Stimulated activated CD4-positive, alpha-beta T cell treated with anti-CD3 and anti-CD28 coated beads, Interleukin-15, amount 100 ng/mL, for 1 hour (primary cell): ENCODE measurements at places on chromosomes 6 and 20.

DNA sequence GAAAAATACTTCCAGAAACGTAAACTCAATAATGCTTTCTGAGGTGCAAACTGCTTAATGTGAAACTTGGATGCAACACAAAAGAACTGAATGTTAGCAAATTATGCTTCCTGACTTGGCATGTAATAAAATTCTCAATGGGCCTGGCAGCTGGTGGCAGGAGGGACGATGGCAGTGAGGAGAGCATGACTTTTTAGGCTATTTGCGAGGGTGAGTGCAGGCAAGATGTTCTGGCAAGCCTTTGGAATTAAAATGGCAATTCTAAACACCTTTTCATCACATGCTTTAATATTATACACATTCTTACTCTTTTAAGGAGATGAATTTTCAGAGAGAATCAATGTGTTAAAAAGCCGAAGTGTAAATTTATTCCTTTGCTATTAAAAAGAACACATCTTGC lies 224.8 kb upstream of the CDH4 start:
- DNase-seq, result no peak

GRCh38 chr6:89817481-89817880 lies 2.1 kb downstream of the MDN1 start:
- DNase-seq, result no peak

DNA sequence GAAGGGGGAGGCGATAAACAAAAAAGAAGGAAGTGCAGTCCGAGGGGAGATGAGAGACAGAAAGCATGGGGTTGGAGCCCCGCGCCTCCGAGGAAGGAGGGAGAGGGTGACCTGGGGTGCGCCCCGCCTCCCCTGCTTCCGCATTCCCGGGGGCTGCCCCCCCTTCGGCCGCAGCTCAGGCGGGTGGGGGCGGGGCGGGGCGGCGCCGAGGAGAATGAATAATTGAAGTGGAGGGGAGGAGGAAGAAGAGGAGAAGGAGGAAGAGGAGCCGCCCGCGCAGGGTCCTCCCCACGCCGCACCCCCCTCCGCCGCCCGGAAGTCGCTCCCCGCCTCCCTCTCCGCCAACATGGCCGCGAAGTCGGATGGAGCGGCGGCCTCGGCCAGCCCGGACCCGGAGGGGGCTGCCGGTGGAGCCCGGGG lies at the start of gene XKR7:
TSS of gene XKR7 (plus strand) at position 322 of the 420 bp plus-strand sequence. CDS start at position 347, 25 bp downstream.
- no peak for DNase-seq

DNA sequence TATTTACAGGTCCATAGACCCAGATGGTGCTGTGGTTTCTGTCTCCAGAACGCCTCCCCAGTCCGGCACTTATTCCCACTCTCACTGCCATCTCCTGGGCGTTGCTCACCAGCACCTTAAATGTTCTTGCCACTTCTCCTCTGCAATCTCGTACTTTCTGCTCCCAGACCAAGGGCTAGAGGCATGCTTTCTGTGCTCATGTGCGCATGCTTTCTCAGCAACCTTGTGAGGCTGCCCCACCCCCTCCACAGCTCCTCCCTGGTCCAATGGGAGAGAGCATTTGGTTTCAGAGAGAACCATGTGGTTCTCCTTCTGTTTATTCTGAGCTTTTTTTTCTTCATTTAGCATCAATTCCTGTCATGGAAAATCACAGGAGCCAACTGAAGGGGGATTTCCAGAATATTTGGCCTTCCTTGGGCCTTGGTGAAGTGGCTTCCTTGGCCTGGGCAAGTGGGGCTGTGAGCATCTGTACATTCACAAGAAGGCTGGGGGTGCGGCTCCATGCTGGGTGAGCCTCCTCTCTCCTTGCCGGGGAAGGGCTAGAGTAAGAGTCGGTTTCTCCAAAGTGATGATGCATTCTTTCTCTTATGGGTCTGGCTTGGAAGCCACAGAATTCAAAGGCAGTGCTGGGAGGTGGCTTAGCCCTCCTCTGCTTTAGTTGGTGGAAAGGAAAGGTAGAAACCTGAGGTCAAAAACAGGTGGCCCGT lies 66.6 kb downstream of the PHACTR3 start:
- no peak for DNase-seq

- no peak for DNase-seq
Measured at GRCh38 chr6:137284811-137285110, 65.6 kb upstream of the IFNGR1 start.

DNA sequence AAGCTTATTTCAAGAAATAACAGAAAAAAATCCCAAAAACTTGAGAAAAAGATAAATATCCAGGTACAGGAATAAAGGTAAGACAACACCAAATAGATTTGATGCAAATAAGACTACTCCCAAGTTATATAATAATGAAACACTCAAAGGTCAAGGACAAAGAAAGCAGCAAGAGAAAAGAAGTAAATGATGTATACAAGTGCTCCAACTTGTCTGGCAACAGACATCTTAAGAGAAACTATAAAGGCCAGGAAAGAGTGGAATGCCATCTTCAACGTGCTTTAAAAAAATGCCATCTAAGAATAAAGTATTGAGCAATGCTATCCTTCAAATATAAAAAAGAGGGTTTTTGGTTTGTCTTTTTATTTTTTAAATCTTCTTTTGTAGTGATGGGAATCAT lies 54.2 kb downstream of the REV3L start:
- no peak for DNase-seq

DNA sequence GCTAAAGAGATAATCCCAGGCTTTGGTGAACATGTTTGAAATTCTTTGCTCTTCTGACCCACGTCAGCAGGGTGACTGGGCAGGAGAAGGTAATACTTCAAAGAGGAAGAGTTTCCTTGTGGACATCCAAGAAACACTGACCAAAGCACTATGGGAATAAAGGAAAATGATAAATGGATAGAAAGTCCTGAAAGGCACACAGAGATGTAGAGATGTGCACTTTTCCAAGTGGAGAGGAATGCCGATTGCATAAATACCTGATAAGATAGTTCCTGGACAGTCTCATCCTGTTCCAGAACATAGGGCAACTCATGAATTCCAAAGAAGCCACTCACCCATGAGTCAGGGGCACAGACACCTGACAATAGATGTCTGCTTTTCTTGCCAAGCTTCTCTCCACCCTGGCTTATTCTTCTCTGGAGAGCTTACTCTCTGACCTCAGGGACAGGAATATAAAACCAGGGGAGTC lies 191.3 kb upstream of the FOXA2 start:
- no peak for DNase-seq

- no peak for DNase-seq
Measured at GRCh38 chr6:114592506-114592905, 249.7 kb upstream of the HS3ST5 start.

- DNase-seq, result no peak
Measured at GRCh38 chr6:85747093-85747492, 104.4 kb upstream of the SYNCRIP start.

DNA sequence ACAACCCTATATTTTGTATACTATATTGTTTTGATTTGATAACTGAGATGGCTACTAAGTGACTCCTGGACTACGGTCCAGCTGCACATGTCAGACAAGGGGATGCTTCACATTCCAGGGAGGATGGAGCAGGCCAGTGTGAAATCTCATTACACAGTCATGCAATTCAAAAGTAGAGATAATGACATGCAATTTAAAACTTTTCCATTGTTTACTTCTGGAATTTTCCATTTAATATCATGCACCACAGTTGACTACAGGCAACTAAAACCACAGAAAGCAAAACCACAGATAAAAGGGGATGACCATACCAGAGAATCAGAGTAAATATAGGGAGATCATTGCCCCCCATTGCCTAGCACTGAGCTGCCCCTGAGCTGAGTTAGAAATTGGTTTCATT lies 366.4 kb downstream of the BTBD9 start:
- no peak for DNase-seq

GRCh38 chr6:3297909-3298308 lies 39.2 kb downstream of the PSMG4 start:
- DNase-seq, result no peak

GRCh38 chr6:47934023-47934422 lies 152.2 kb downstream of the OPN5 start:
- DNase-seq, result no peak

GRCh38 chr6:18269253-18269652 lies 4.9 kb upstream of the DEK start:
- DNase-seq, result no peak

GRCh38 chr6:1380625-1381427 lies 8.6 kb upstream of the FOXF2 start:
- DNase-seq, result no peak

DNA sequence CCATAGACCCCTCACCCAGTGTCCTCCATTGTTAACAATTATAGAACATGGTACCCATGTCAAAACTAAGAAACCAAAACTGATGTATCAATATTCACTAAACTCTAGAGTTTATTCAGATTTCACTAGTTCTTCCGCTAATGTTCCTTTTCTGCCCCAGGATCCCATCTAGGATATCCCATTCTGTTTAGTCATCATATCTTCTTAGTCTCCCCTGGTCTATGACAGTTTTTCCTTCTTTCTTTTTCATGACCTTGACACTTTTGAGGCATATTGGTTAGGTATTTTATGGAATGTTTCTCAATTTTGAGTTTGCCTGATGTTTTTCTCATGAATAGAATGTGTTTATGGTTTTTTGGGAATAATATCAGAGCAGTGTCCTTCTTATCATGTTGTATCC lies 146.7 kb downstream of the SCML4 start:
- DNase-seq, result no peak

GRCh38 chr20:50911716-50912115 lies 19.5 kb downstream of the ADNP start:
- DNase-seq, result no peak

DNA sequence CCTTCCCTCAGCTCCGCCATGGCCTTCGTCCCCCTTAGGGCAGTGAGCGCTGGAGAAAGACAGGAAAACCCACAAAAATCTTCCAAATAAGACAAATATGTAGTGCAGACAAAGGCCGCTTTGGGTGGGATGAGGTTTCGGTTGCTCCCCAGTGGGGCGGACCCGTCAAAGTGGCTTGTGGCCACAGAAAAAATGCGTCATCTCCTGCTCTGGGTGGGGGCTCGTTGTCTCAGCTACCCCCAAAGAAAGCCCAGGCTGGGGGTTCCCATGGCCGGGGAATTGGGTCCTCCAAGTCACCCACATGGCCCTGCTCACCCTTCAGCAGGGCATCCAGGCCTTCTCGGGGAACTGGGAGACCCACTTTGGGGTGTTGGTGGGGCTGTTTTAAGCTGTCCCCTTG lies 21.9 kb upstream of the SCUBE3 start:
- no peak for DNase-seq

DNA sequence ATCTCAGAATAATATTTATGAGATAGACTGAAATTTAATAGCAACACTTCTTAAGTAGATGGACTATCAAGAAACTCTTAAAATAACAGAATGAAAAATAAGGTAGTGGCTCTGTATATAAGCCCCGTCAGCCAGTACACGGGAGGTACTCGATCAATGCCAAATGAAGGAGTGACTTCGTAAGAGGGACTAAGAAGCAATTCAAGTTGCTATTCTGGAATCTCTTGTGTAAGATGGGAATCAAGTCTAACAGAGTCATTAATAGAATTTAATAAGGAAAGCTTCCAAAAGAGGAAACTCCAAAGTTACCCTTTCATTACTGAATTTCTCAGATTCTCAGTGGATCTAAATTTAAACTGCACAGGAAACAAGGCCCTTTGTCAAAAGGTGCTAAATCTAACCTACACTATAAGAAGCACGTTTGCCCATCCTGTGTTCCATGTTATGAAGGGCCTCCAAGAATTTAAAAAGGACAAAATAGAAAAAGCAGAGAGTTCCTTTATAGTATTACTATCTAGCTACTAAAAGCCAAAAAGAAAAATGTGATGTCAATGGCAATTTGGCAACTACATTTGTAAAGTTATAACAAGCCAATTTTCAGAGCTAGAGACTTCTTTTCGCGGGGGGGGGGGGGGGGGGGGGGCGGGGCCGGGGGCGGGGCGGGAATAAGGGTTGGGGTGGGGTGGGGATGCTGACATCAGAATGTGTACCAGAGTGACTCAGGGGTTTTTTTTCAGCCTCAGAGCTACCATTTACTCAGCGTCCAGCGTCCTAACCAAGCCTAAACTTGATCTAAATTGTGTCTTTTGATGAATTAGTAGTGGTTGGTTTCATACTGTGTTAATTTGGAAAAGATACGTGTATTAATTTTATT lies 200.6 kb downstream of the GMPR start:
- DNase-seq, result no peak

DNA sequence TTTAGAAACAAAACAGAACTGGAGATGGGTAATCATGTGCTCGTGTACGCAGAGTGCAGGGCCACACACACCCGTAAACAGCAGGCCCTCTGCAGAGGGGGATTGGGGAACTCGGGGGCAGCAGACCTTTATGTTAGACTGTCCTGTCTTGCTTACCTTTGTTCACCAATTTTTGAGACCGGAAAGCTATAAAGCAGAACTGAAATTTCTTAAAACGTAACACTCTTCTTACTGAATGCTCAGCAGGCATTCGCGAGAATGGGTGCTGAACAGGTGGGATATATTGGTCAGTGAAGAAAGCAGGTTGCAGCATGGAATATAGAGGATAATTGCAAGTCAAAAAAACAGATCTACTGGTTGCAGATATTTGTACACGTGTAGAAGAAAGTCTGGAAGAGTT lies 211.1 kb downstream of the BMP7 start:
- no peak for DNase-seq

GRCh38 chr6:150631283-150631983 lies 31.7 kb downstream of the PLEKHG1 start:
- no peak for DNase-seq

GRCh38 chr20:45630371-45630770 lies 713 bp downstream of the WFDC9 start:
- no peak for DNase-seq

DNA sequence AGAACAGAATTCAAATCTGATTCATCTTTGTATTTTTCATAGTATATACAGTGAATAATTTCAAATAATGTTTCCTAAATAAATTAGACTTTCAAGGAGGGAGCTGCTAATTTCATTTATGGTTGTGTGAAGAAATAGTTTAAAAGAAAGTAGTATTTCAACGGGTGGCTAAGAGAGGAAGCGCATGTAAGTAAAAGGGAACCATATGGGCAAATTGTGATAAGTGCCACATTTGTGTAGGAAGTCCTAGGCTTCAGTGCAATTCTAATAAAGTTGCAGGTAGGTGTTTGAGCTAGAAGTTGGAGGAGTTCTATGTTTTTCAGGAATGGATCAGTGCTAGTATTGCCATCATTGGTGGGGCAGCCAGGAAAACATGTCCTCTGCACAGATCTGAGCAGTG lies 178.8 kb upstream of the PRDM1 start:
- no peak for DNase-seq
